Tibial nerve (tissue), 4 donors: ENCODE measurements at places on chromosomes 16 and 17. TPM values are rescaled to one million over a fixed set of nuclear protein-coding genes. Genes with fewer than 3 reads are reported as not detected.

DNA sequence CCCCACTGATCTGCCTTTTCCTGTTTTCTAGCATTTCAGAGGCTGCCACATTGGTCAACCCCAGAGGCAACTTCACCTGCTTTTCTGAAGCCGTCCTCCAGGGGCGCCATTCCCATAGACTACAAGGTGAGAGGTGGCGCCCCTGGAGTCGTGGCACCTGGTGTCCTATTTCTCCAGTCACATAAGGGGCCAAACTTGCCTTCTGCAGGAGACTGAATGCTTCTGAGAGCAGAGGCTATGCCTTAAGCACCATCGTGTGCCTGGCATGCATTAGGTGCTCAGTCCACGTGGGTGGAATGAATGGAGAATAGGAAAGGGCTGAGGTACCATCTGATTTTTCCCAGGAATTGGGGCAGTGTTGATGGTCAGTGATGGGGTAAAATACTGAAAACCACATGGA lies 164.8 kb downstream of the HAPSTR1 start:
- H3K27me3 ChIP-seq: no peaks in the 10 kb centered on the region
- H3K27ac ChIP-seq: no peak overlapping the region
- no peak for DNase-seq
- H3K4me3 ChIP-seq: no peak overlapping the region

MSRB1 gene
- 23.4 TPM for total RNA-seq

GRCh38 chr17:29589524-29590410 lies at the start of gene GIT1:
GIT1 (minus strand) TSS chr17:29589648; CDS start chr17:29589378, 270 bp downstream.
- H3K4me1 ChIP-seq: peaks cover 67% of the 10 kb centered on the region
- peak within 1 kb of the TSS; percentile 93 for H3K27ac ChIP-seq
- peak within 1 kb of the TSS; percentile 87 for H3K4me3 ChIP-seq
- H3K27me3 ChIP-seq: no peaks in the 10 kb centered on the region
- H3K36me3 ChIP-seq: no peaks in the 10 kb centered on the region
- peak; percentile 69 for DNase-seq

GRCh38 chr17:76138234-76138895 lies 2.7 kb downstream of the FOXJ1 start:
- H3K27ac ChIP-seq: no peak overlapping the region
- H3K4me1 ChIP-seq: peaks cover 49% of the 10 kb centered on the region
- H3K27me3 ChIP-seq: peaks cover 2% of the 10 kb centered on the region

GRCh38 chr17:43787728-43788127 lies 7.5 kb downstream of the CFAP97D1 start:
- H3K4me3 ChIP-seq: no peak overlapping the region
- H3K4me1 ChIP-seq: no peaks in the 10 kb centered on the region
- no peak for DNase-seq
- no peak overlapping the region for H3K27ac ChIP-seq
- no peaks in the 10 kb centered on the region for H3K27me3 ChIP-seq

BIRC5 gene
- total RNA-seq: not detected
